ENCODE measurements at places on chromosomes 5 and 9.

DNA sequence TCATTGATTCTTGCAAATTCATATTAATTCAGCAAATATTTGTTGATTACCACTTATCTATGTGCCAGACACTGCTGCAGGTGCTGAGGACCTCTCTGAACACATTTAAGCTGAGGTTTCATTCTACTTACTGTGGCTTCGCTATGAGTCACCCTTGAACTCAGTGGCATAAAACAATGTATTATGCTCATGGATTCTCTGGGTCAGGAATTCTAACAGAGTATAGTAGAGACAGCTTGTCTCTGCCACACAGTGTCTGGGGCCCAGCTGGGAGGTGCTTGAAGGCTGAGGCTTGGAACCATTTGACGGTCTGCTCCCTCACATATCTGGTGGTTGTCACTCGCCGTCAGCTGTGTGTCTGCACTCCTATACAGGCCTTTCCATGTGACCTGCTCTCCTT lies 124.3 kb upstream of the NR3C1 start:
- no peak for DNase-seq

- DNase-seq, result no peak
These were observed 84.6 kb downstream of the MAST4 start for GRCh38 chr5:66680804-66681203.

DNA sequence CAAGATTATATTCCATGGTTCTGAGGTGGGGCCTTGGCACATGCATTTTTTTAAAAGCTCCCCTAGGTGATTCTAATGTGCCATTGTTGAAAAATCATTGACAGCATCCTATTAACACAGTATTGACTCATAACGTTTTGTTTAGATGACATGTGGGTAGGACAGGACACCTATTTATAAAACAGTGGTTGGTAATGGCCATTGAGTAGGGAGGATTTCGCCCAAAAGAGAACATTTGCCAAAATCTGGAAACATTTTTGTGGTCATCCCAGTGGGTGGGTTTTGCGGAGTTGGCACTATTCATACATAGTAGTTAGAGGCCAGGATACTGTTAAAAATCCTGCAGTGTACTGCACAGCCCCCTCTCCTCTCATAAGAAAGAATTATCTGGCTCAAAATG lies 6.4 kb upstream of the CHD1 start:
- DNase-seq, result no peak

GRCh38 chr5:150302301-150303069 lies at the start of gene ARSI:
TSS of gene ARSI (minus strand) at chr5:150302905. CDS start at chr5:150302373, 532 bp downstream.
- DNase-seq, result peak; percentile 50

DNA sequence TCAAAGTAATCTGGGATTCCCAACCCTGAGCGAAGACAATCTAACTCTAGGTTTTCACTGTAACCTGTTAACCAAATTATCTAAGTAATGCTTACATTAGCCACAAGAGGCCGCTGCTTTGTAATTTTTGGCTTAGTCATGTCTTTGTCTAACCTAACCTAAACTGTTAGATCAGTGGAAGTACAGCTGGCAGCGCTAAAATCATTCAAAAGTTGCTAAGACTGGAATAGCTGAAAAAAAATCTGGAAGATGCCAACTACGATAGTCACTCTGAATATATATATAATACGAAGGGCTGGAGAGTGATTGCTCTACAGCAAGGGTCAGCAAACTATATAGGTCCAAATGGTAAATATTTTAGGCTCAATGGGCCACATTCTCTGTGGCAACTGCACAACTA lies 60.2 kb downstream of the FBXO38 start:
- DNase-seq, result peak; percentile 93

- peak; percentile 52 for DNase-seq
These were observed 126.2 kb downstream of the BASP1 start for GRCh38 chr5:17343675-17344074.

DNA sequence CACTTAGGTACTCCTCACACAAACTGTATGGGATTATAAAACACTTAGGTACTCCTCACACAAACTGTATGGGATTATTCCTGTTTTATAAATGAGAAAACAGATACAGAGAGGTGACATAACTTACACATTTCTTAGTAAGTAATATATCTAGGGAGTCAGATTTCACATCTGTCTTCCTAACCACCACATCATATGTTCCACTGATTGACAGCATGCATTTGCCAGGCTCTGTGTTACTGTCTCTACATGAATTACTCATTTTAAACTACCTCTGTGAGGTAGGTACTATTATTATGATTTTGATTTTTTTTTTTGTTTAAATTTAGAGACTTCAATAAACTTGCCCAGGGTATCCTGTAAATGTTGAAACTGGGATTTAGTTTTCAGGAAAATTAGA lies 232.7 kb downstream of the CCDC171 start:
- no peak for DNase-seq

DNA sequence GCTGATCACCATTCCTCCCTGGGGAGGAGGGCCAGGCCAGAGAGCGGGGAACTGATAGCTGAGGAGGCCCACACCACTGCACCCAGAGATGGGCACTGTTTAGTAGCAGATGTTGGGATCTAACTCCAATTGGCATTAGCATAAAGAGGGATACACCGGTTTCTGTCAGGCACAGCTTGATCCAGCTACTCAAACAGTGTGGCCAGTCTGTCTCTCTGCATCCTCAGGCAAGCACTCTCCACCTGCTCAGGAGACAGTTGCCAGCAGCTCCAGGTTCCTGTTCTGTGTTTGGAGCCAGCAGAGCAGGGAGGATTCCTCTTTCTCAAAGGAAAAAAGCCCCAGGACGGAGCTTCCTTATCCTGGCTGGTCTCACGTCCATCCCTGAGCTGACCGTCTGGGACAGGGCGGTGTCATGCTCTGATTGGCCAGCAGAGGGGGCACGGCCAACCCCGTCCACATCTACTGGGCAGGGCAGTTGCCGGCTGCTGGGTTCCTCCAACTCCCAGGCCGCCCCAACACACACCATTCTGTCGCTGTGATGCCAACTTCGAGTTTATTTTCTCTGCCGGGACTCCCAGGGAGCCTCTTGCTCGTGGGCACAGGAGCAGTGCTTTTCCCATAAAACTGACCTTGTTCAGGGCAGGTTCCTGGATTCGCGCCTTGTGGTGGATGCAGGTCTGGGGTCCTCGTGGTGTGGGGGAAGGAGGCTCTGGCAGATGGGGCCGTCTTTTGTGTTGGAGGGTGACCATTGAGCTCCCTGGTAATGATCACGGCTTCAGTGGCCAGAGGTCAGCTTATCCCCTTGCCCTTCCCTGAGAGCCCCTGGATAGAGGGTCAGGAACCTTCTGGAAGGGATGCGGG lies 47.9 kb downstream of the COL5A1 start:
- peak; percentile 64 for DNase-seq

GRCh38 chr9:82024908-82025307 lies 36.3 kb downstream of the SPATA31D1 start:
- DNase-seq, result no peak

DNA sequence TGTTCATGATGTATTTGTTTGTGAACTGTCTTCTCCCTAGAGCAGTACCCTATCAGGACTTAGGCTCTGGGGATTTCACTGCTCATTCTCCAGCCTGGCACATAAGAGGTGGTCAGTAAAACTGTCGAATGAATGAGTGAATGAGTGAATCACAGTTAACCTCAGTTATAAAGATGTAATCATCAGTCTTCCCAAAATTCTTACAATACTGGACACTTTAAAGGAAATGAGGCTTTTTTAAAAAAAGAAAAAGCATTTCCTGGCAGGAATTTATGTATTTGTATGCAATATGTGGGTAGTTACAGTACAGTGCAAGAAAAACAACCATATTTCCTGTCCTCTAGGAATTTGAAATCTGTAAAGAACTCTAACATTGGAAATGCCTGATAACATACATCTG lies 59.6 kb downstream of the RAI14 start:
- DNase-seq, result no peak

DNA sequence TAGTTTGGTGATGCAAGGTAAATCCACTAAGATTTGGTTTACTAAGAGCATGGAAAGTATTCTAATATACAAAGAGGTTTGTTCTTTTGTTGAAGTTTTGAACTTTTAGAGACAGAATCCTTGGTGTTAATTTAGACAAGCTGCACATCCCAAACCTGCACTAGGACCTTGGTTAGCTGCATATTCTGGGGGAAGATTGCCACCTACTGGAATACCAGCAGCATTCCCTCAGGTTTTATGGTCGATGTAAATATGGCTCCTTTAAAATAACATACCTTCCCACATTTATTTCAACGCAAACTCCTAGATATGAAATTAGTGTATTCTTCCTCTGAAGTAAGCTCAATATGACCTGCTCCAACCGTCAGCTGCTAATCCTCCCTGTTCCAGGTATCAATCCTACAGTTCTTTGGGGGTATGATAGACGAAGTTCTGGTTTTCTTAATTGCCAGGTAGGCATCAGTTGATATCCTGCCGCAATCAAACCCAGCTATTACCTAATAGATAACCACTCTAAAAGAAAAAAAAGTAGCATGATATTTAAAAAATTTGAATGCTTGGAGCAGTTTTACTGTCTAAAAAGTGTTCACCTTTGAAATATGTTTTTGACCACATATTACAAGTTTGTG lies 624.1 kb downstream of the ISL1 start:
- peak; percentile 56 for DNase-seq

DNA sequence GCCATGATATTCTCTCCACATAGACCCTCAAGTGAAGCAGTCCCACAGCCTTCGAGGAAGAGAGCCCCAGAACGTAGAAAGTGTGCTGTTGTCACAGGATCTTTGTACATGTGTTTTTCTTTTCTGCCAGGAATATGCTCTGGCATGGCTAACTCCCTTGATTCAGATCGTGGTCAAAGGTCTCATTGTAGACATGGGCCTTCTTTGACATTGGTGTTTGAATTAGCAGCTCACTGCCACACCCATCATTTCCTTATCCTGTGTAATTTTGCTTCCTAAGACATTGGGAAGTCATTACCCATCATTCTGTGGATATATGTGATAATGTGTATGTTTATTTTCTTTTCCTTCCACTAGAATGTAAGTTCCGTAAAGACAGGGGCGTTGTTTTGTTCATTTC lies 25.5 kb downstream of the MTRR start:
- DNase-seq, result no peak

GRCh38 chr9:120915854-120916470 lies 10.6 kb downstream of the TRAF1 start:
- DNase-seq, result no peak

DNA sequence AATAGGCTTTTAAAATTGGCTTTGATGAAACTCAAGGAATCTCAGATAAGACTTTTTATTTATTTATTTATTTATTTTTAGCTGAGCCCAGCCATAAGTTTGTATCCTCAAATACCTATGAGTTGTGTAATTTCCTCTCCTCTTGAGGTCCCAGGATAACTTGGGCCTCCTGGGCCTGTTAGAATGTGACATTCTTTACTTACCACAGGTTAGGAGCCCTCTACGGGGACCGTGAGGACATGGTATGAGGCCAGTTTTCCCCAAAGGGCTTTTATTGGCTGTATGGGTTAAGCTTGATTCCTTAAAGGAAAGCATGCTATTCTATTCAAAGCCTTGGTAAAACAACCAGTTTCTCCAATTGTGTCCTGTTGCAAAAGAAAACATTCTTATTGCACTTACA lies 16.9 kb downstream of the SHISAL2B start:
- DNase-seq, result no peak

- peak; percentile 35 for DNase-seq
These were observed 2.2 kb upstream of the SLC38A9 start for GRCh38 chr5:55714339-55714738.

GRCh38 chr9:105834404-105834803 lies 140.1 kb downstream of the TMEM38B start:
- no peak for DNase-seq

DNA sequence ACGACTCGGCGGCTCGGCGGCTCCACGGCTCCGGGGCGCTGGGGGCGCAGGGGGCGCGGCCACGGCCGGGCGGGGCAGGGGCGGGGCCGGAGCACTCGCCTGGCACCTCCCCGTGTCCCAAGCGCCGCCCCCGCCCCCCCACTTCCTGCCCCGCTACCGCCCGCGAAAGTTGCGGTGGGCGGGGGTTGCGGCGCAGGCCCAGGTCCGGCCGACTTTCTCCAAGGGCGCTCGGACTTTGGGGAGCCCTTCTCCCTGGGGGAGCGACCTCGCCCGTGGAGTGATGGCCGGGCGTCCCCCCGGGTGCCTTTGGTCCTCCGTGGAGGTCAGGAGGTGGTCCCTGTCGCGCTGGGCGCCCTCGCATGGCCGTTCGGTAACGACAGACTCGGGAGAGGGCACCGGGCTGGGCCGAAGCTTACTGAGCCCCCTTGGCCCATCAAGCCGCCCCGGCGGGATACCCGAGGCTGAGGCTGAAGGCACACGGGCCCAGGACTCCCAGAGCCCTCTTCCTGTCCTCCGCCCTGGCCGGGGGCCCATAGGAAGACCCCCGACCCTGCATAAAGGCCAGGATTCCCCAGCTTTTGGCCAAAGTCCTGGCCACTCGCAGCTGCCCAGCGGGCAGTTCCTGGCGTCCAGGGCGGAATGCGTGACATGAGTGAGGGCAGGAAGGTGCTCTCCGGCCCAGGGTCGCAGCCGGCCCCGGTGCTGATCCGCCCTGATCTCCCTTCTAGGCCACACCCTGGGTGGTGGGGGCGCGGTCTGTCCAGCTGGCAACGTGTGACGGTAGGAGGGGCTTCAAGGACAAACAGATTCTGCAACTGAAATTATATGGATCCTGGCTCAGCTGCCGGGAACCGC lies 883 bp upstream of the VAV2 start:
- peak; percentile 72 for DNase-seq

- no peak for DNase-seq
These were observed 44.0 kb downstream of the TRIO start for GRCh38 chr5:14187157-14187556.

DNA sequence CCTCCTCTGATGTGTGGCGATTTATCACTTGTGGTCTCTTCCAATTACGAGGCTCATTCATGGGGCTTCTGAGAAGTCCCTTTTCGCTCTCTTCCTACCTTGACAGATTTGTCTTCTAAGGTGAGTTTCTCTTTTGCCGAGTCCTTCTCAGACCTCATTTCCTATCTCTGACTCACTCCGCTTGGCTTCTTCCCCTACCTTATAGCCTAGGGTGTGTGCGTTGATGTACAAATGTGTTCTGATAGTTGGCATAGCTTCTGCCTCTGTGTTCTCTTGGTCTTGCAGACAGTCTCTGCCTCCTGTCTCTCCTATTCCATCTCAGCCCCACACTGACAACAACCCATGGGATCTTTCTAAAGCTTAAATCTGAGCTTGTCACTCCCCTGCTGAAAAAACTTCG lies 56.9 kb upstream of the SHB start:
- no peak for DNase-seq

GRCh38 chr5:147234825-147235635 lies at the start of gene STK32A:
TSS of gene STK32A (plus strand) at chr5:147235026. CDS start at chr5:147239635, 4,609 bp downstream.
- DNase-seq, result peak; percentile 1

DNA sequence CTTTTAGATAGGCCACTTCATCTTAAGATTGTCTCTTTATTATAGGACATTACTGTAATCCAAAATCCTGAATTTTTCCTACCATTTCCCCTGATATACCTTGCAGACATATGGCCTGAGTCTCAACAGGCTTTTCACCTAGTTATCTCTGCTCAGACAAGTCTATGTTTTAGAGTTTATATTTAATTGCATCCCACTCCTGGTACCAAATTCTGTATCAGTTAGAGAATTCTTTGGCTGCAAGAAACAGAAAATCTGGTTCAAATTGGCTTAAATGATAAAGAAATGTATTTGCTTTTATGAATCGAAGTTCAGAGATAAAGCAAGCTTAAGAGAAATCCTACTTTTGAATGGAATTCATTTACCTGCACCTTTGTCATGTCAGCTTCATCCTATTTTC lies 102.2 kb upstream of the OSMR start:
- no peak for DNase-seq

GRCh38 chr5:168432903-168433302 lies 53.4 kb upstream of the RARS1 start:
- DNase-seq, result no peak
